ENCODE measurements at places on chromosomes 4 and X.
A peak's percentile ranks its signal among the peaks of the same experiment; 100 is the strongest.

GRCh38 chr4:52015366-52015765 lies 4.8 kb downstream of the LRRC66 start:
- DNase-seq, result no peak

DNA sequence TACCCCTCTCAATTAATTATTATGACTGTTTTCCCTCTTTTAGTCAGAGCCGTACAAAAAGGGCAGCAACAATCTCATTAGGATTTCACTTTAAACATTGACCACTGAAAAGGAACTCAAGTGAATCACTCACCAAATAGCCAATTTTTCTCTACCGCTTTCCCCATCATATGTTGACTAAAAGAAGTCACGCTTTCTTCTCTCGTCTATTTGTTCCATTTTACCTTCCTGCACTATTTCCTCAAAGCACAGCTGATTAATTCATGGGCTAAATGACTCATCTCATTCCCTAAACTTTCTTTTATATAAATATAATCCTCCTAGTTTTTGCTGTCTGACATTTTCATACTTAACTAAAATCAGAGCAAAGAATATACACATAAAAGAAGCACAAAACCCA lies 8.2 kb downstream of the MID1 start:
- no peak for DNase-seq

DNA sequence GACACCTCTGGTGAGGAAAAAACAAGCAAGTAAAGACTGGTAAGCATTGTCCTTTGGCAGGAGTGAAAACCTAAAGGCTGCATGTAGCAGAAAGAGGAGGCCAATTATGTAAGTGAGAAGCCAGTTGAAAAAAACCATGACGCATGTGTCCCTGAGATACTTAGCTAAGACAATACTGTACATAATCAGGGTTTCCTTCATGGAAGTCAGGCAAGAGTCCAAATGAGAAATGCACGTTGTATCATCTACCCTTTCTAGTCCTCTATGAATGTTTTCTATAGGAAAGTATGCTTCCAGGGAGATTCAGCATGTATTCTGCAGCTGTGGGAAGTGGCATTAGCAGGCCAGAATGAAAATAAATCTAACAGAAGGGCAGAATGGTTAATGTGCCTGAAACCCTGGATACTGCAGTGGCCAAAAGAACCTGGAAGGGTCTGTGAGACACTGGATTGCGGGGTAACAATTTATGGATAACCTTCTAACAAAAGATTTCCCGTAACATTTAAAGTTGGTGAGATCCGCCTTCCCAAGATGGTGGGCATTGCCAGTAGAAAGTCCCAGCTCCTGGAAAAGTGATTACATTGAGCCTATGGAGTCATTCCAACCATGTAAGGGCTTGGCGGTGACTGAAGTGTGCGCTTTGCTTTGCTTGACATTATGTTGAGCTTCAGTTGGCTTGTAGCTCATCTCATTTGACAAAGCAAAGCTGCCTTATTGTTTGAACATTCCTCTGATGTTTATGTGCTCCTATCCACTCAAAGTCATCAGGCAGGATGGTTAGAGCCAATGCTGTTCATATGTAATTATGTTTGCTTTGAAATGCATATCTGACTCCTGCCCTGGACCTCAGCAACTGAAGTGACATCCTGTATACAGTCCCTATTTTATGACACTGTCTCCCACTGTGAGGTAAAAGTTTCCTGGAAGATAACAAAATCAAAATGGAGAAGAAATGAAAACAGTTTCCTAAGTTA lies 200.4 kb downstream of the ARHGAP24 start:
- DNase-seq, result no peak

GRCh38 chr4:84286048-84286447 lies 213.0 kb downstream of the NKX6-1 start:
- no peak for DNase-seq

DNA sequence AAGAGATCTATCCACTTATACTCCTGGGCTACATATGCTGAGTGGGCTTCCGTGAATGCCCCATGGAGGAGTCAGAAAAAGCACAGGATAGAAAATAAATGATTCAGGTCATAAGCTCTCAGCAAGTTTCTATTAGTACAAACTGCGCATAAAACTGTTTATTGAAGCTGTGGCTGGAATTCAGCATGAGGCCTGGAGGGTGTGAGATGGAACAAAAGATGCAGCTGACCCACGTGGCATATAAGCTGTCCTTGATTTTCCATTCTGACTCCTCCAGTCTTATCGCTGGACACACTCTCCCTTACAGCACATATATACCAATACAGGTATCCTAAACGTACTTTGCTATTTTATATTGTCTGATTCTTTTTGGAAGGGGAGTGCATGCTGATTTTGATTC lies 17.9 kb downstream of the GRXCR1 start:
- DNase-seq, result no peak

DNA sequence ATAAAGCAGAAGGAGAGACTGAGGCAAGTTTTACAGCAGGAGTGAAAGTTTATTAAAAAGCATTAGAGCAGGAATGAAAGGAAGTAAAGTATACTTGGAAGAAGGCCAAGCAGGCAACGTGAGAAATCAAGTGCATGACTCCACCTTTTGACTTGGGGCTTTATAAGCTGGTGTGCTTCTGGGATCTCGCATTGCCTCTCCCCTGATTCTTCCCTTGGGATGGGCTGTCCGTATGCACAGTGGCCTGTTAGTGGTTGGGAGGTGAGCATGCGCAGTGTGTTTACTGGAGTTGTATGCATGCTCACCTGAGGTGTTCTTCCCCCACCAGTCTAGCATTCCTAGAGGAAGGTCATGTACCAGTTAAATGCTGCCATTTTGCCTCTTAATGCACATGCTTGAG lies 29.1 kb upstream of the C1QTNF7 start:
- DNase-seq, result no peak

GRCh38 chr4:27844376-27844775 lies 983.7 kb downstream of the STIM2 start:
- DNase-seq, result no peak

GRCh38 chrX:53882331-53882730 lies 161.9 kb downstream of the PHF8 start:
- DNase-seq, result no peak

GRCh38 chr4:14387647-14388046 lies 614.6 kb upstream of the CPEB2 start:
- no peak for DNase-seq

- DNase-seq, result no peak
Measured at GRCh38 chrX:71872542-71873458, 37.8 kb upstream of the NHSL2 start.

GRCh38 chr4:148749403-148749802 lies 307.2 kb upstream of the NR3C2 start:
- DNase-seq, result no peak

DNA sequence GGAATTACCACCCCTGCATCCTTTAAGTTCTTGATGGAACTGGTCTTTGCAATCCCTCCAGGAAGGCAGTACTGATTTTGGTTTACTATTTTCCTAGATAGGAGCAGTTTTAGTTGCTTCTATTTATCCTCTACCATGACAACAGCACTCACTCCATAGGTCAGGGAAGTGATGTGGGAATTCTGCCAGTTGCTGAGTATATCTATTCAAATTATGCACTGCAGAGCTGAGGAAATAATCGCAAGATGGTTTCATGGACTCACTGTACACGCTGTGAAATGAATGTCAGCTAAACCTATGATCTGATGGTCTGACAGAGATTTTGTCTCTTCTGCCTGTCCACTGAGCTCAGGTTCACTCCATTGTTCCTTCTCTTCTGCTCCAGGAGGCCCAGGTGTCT lies 135.8 kb downstream of the FAAH2 start:
- no peak for DNase-seq

DNA sequence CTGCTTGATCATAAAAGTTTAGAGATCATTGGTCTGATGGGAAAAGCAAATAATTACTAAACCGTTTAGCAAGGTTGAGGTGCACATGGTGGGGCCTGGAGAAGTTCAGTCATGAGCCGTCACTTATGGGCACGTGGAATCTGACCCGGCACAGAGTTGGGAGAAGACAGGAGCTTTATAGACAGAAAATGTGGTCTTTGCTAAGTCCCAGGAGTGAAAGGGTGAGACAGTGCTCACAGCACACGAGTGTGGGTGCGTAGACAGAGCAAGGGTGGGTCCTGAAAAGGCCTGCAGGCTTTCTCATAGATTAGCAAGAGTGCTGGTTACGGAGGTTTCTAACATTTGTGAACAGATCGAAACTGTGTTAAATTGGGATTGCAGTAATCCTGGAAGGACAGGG lies 43.8 kb downstream of the HTT start:
- no peak for DNase-seq

DNA sequence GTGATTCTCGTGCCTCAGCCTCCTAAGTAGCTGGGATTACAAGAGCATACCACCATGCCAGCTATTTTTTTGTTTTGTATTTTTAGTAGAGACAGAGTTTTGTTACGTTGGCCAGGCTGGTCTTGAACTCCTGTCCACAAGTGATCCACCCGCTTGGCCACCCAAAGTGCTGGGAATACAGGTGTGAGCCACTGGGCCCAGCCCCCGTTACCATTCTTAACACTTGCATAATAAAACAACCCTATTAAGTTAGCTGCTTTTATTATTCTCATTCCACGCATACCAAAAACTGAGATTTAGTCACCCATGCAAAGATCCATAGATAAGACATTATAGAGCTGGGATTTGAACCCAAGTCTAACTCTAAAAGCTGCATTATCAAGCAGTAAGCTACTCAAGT lies 6.0 kb upstream of the TEX13A start:
- DNase-seq, result no peak

DNA sequence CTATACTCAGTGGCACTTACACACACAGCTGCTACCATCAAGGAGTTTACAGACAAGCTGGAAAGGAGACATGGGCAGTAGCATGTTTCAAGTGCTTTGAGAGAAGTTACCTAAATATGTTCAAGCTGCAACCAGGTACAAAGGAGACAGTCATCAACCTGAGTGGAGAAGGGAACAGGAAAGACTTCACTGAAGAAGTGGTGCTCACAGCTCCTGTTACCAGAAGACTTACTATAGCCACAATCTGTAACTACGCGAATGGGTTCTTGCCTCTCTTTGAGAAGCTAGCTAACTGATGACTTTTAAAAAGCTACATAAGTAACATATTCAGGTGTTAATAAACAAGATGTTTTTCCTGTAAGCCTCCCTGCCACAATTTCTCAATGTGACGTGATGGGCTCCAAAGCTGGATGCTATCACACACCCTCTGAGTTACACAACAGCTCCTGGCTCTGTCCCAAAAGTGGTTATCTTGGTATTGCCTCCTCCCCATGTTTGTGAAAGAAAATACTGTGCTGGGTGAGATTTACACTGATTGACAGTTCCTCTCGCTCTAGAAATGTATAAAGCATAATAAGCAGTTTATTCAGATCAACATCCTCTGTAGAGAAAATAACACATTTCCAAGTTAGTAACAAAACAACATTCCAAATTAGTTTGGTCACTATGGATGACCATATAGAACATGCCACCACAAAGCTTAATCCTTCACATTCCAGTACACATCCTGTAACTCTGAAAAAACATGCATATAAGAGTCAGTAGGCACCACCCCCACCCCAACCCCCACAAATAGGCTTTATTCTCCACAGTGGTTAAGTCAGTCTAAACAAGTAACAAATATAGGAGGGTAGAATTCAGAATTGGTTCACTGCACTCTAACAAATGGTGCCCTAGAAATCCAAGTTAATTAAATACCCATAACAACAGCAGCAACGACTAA lies 81.8 kb downstream of the FRYL start:
- peak; percentile 88 for DNase-seq

- no peak for DNase-seq
Measured at GRCh38 chr4:120591038-120591437, 331.5 kb downstream of the PRDM5 start.

DNA sequence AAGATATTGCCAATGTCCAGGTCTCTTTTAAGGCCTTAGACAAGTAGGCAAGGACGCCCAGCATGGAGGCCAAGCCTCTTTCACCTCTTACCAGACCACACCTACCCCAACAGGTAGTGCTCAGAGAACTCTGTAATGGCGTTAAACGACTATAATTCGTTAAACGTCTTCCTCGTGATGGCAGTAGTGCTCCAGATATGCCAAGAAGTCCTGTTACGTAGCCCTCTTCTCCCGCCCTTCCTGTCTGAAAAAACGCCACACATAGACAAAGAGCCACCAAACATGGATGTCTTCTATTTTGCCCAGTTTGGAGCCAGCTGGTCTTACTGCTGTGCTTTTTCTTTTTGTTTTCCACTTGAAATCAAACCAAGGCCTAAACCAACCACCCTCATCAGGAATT lies 190.7 kb downstream of the OR13H1 start:
- DNase-seq, result peak; percentile 40

- no peak for DNase-seq
Measured at GRCh38 chr4:152556283-152556682, 20.4 kb upstream of the FBXW7 start.

- no peak for DNase-seq
Measured at GRCh38 chr4:95545546-95545945, 3.2 kb downstream of the UNC5C start.

- DNase-seq, result no peak
Measured at GRCh38 chr4:7687006-7687405, 252.3 kb upstream of the PSAPL1 start.

DNA sequence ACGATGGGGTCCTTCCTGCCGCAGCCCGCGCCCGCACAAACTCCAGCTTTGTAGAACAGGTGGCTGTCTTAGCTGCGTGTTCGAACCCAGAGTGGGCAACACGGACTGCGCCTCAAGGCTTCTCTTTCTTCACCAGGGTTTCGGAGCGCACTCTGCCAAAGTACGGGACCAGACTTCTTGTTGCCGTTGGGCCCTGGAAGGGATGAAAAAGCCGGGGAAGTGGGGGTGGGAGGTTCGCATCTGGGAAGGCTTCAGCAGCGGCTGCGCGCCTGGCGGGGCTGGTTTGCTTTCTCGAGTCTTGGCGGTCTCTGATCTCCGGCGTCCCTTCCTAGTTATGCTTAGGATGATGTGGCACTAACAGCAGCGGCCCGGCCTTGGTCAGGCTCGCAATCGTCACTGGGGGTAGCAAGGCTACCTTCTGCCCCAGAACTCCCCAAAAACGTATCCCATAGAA lies 673 bp downstream of the PARM1 start:
- DNase-seq, result no peak

DNA sequence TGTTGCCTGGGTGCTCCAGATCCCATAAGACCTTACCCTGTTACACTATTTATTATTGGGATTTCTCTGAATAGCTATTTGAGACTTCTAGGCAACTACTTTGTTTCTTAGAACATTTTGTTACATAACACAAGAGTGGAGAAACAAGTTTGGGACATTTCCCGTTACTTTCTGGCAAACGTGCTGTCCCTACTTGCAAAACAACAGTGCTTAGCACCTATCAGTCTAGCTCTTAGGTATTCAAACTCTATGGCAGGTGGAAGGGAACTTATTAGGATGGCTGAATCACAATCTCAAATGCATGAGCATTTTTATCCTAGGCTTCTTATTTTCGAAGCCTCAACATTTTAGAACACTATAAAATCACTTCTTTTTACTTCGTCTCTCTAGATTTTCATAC lies 613.6 kb downstream of the DMD start:
- DNase-seq, result no peak
